ENCODE measurements at places on chromosomes 6 and 20. TPM values are rescaled to one million over a fixed set of nuclear protein-coding genes. Genes with fewer than 3 reads are reported as not detected.

RAB32 gene
- 148 TPM for total RNA-seq

CEP85L gene
- total RNA-seq = 13.2 TPM

DLK2 gene
- total RNA-seq = 0.64 TPM

PTPRT gene
- not detected for total RNA-seq

C6orf52 gene
- total RNA-seq = not detected

TXLNB gene
- total RNA-seq = 0.32 TPM

RUNX2 gene
- 9.7 TPM for total RNA-seq

RBM12 gene
- total RNA-seq = 56.1 TPM

DOP1A gene
- 44.0 TPM for total RNA-seq

GNAS-AS1 gene
- 0.64 TPM for total RNA-seq

SLC26A8 gene
- not detected for total RNA-seq

BICRAL gene
- total RNA-seq = 4.5 TPM

SIRPA gene
- 3.9 TPM for total RNA-seq

RAET1L gene
- total RNA-seq = not detected

SOD2 gene
- total RNA-seq = 775 TPM

Measured in fibroblast of villous mesenchyme (primary cell).